ENCODE measurements at places on chromosomes 12 and 14.

DNA sequence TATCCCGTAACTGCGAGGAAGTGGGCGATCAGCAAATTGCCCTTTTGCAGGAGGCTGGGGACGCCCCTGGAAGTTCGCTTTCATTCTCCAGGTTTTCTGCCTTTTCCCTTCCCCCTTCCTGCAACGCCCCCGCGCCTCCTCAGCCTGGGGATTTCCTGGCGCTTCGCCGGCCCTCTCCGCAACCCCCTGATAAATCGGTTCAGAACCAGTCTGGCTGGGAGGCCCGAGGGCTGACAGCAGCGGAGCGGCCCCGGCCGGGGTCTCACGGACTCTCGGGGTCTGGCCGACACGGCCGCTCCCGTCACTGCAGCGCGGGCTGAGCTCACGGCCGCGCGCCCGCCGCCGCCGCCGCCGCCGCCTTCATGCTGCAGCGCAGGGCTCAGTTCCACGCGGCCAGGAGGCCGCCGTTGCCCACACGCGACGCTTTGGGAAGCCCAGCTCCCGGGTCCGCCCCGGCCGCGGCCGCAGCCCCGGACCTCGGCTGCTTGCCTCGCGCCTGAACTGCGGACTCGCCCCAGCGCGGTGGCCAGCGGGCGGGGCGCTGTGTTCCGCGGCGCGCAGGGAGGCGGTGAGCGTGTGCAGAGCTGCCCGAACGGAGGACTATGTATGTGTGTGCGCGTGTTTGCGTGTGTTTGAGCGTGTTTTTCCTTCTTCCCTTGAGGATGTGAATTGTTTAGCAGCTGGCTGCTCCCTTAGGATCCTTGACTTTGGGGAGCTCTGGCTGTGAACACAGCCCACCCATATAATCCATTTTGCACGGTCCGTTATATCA, at the start of gene LRFN5:
Gene LRFN5, plus strand, starts transcription at position 345 of the 772 bp plus-strand sequence.
- DNase-seq, result no peak

GRCh38 chr12:89863493-89863938, 154.9 kb upstream of the ATP2B1 start:
- DNase-seq, result no peak

DNA sequence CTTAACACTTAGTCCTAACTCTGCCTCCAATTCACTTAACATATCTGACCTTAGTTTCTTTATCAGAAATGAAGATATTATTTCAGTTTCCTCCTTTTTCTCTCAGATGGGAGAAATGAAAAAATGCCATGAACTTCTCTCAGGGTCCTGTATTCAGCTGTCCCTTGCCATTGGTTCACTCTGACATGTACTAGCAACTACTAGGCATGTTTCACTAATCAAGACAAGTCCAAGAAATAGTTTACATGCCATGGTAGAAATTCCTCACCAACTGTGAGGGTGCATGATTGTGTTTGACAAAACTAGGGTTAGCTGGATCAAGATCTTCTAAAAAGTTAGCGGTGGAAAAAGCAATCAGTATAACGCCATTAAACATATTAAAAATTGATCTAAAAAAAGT, 7.0 kb upstream of the ATXN7L3B start:
- no peak for DNase-seq

- DNase-seq, result no peak
These were observed 226.2 kb upstream of the CRY1 start for GRCh38 chr12:107319533-107320032.

GRCh38 chr12:65184176-65184857, 14.9 kb downstream of the LEMD3 start:
- no peak for DNase-seq

- no peak for DNase-seq
These were observed 10.7 kb downstream of the ERP29 start for GRCh38 chr12:112023759-112024396.

GRCh38 chr14:92585981-92586937, 72.7 kb downstream of the RIN3 start:
- no peak for DNase-seq

DNA sequence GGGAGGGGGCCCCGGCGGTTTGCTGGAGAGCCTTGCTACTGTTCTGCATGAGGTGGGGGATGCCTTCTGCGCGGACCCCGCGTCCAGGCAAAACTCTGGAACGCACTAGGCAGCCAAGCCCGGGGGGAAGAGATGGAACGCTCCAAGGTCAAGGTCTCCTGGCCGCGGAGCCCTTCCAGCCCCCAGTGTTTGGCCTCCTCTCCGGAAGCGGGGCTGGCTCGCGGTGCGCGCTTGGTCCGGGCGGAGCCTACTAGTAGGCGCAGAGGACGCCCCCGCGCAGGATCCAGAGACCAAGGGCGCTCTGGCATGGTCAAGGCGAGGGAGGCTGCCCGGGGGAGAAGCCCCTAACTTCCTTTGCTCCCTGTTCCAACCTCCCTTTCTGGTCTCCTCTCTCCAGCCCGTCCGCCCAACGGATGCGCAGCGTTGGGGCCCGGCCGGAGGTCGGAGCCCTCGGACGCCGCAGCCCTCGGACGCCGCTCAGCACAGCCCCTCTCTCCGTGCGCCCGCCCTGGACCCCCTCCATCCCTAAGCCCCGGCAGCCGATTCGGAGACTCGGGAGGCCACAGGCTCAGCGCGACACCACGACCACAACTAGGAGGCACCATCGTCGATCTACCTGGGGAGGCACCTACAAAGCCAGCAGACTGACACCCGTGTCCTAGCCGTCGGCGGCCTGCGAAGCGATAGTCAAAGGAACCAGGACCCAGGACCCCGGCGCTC, 669 bp upstream of the KCNK13 start:
- DNase-seq, result no peak

DNA sequence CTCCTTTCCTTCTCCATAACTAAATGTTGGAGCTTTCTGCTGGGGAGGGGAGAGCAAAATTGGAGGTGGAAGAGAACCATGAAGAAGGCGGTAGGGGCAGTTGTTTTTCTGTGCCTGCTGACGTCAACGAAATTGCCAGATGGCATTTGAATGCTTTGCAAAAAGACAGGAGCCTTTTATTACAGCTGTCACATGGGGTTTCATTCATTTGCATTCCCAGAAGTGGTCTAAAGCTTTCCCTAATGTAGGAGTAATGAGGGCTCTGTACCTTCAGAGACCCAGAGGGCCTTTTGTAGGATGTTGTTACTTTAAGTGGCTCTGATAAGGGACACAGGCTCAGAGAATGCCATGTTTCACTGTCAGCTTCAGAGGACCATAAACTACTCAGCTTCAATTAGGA, 107.1 kb upstream of the SLCO1C1 start:
- DNase-seq, result no peak

DNA sequence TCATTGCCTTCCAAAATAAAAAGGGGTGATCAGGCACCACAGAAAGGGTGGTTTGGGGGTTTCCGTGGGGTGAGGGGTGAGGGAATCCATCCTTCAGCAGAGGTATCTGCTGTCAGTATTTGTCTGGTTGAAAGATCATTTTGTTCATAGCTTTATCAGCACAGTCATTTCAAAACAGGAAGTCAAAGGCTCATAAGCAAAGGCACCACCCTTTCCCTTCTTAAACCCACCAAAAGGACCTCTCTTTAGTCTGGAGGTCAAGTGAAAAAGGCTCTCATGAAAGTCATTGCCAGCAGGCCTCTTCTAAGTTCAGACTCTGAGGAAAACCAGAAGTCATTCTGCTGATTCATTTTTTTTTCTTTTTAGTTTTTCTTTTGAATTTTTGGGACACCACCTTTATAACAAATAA, 6.2 kb downstream of the CHST11 start:
- peak; percentile 15 for DNase-seq

- DNase-seq, result no peak
These were observed 147.0 kb upstream of the FRMD6 start for GRCh38 chr14:51504669-51505068.

DNA sequence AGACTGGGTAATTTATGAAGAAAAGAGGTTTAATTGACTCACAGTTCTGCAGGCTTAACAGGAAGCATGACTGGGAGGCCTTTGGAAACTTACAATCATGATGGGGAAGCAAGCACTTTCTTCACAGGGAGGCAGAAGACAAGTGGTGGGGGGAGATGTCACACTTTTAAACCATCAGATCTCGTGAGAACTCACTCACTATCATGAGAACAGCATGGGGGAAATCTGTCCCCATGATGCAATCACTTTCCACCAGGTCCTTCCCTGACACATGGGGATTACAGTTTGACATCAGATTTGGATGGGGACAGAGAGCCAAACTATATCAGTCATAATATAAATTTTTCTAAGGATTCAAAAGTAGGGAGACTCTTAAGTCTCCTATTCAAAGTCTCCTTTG, 46.0 kb downstream of the SPIC start:
- DNase-seq, result no peak

- DNase-seq, result no peak
These were observed 34.4 kb upstream of the PSMA6 start for GRCh38 chr14:35257809-35258208.

DNA sequence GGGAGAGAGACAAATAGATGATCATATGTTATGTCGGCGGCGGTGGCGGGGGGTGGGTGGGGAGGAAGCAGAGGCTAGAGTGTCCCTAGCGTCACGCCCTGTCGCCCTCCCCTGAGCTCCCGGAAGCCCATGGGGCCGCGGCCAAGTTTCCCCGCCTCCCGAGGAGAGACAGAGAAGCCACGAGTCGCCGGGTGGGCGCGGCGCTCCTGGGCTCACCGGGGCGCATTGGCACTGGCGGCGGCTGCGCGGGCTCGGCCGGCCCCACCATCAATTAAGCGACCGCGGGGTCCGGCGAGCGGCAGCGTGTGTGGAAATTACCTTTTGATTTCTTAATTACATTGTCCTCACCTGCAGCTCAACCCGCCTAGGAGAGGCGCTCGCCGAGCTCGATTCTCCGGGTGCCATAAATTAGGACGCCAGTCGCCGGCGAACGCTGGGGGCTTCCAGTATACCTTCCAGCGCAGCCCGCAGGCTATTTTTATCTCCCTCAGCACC, 119.9 kb upstream of the LHX5 start:
- DNase-seq, result no peak

GRCh38 chr12:103875666-103876065, 34.6 kb upstream of the NT5DC3 start:
- no peak for DNase-seq

DNA sequence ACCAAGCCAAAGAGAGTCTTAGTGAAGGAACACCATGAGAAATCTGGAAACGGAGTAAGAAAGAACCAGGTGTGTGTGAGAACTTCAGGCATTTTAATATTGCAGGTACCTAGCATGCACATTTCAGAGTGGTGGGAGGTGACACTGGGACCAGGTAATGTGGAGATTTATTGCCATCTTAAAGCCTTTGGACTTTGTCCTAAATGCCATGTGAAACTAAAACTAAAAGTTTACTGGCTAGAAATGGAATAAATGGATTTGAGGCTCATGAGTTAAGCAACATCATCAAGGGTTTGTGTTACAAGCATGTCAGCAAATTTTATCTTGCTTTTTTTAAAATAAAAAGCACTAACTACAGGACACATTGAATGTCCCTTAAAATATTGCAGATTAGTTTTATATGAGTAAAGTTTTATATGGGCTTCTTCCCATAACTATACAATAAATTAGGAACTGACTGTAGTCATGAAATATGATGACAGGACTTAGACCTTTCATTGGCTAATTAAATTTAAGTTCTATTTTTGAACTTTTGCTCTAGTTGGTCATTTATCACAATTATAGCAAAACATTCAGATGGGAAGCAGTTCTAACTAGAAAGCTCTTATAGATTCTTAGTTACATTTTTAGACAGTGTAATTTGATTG, 721.1 kb upstream of the NOVA1 start:
- DNase-seq, result no peak

DNA sequence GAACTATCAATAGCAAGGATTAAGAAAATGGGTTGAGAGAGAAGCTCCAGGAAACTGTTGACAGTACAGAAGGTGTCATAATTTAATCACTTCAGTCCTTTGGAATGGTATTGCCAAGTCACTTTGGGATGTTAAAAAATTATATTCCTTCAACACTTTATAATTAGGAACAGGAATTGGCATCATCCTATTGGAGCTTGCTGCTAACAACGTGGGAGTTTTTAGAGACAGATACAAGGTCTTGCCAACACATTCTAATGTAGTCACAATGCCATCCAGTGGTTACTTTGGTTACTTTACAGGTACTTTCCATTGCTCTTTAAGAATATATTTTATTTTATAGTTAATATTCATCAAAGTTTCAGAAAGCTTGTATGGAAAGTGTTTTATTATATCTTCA, 310.1 kb downstream of the SYT1 start:
- no peak for DNase-seq

DNA sequence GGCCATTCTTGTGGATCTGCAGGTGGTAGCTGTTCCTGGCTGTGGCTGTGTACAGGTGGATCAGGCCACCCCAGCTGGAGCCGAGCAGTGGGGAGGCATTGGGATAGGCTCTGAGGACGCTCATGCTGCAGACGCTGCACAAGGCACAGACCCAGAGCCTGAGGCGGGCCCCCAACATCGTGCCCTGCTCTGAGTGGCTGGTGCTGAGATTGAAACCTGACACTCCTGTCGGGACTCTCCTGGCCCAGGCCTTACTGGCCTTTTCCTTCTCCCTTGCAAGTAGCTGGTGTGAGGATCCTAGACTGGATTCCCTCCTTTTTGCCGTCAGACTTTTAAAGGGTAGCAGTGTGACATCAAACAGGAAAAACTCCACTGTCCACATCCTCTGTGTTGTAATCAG, at the start of gene FGF23:
Gene FGF23, minus strand, starts transcription at position 308 of the 400 bp plus-strand sequence. Its CDS starts 130 bp downstream, at position 178.
- DNase-seq, result no peak

GRCh38 chr12:77725611-77726010, 105.1 kb upstream of the NAV3 start:
- no peak for DNase-seq

GRCh38 chr12:49923035-49923644, 19.4 kb upstream of the FAIM2 start:
- DNase-seq, result no peak

GRCh38 chr12:102507301-102507700, 26.9 kb upstream of the IGF1 start:
- DNase-seq, result no peak

DNA sequence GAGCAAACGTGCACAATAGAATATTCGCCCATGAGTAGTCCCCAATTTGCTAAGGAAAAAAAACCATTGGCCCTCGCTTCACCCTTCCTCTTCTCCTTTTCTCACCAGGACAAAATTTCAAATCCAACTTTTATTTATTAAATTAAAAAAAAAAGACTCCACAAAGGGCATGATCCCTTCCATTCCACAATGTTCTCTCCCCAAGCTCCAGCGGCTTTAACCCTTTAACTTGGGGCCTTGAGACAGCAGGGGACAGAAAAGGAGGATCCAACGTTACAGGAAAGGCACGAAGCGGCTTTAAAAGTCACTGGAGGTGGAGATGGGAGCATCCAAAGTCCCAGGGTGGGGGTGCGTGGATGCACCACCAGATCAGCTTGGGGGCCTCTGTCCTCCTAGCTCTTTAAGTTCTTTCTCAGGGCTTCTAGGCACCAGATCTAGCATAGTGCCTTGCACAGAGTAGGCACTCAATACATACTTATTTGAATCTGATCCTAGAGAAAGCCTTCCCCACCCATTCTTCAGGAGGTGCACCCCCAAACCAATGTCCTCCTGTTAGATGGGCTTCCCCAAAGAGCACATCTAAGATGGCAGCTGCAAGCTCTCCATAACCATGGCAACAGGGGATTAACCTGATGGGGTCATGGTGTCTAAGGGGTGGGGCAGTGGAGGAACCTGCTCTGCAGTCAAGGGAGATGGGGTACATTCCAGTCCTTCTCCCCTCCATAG, 5.2 kb upstream of the AAAS start:
- DNase-seq, result no peak

- DNase-seq, result no peak
These were observed 1.7 kb downstream of the DYNC1H1 start for GRCh38 chr14:101965770-101966722.
